ENCODE measurements at places on chromosomes 11 and 22.

DNA sequence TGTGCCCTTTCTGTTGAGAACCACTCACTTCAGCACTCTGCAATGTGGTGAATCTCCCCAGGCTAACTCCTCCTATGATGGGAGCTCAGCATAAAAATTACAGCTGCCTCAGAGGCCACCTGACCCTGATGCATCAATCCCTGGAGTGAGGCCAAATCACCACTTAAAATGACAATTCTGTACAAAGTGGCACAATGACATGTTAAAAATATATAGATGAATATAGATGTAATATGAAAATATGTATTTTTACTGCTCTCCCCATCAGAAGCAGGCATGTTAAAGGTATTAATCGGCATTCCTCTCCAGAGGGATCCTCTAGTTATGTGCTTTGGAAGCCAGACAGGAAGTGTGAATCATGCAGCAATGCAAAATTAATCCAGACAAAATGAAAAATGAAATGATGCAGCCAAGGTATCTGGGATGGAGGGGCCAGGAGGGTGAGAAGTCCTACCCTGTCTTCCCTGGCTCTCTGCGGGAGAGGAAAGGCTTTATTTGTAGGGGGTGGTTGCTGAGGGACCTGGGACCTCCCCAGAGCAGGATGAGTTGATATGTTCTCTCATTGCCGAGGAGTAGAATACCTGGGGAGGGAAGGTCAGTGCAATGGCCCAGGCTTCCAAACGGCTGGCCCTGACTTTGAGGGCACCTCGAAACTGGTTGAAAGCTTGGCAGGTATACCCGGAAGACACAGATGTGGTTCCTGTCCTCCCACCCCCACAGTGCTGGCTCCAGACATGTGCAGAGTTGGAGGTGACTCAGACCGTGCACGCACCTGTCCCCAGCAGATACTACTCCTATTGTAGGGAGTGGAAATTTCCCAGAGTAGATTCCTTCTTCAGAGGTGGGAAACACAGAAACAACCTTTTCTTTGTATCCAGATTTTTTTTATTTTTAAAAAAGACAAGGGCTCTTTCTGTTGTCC lies 347.9 kb upstream of the NCAM1 start:
- DNase-seq, result no peak

DNA sequence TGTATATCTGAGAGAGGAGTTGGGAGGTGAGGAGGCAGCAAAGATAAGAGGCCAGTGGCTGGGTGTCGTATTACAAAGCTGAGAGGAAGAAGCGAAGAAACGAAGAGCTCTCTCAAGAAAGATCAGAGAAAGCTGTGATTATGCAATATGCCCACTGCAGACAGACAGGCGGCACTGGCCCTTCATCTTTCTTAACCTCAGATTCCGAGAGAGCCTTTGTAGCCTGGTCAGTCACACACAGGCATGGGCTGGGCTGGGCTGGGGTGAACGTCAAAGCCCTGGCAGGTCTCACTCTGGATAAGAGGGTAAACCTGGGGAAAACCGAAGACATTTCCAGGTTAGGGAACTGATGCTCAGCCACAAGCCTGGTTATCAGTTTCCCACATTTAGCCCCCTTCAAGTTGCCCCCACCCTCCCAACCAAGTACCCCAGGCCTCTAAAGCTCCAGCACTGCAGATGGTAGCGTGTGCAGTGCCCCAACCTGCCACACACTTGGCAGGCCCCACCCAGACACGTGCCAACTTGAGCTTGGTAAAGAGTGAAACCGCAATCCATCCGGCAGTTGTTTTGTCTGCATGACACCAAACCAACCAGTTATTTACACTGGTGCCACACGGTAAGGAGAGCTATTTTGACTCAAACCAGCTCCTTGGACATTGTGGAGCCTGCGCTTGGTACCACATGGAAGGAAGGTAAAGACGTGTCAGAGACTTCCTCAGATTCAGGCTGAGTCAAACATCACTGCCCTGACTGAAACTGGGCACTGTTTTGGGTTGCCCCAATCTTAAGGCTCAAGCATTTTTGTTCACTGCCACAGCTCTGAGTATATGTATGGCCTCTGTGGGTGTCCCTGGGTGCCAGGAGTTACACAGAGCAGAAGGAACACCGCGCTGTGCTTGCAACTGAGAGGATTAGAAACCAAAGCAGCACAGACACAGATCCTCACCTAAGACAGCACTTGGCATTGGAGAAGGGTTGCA lies 135.9 kb downstream of the FDX1 start:
- no peak for DNase-seq

- no peak for DNase-seq
Measured at GRCh38 chr22:17481424-17481823, 81.9 kb upstream of the SLC25A18 start.

- no peak for DNase-seq
Measured at GRCh38 chr11:64334764-64335735, 5.0 kb upstream of the CCDC88B start.

DNA sequence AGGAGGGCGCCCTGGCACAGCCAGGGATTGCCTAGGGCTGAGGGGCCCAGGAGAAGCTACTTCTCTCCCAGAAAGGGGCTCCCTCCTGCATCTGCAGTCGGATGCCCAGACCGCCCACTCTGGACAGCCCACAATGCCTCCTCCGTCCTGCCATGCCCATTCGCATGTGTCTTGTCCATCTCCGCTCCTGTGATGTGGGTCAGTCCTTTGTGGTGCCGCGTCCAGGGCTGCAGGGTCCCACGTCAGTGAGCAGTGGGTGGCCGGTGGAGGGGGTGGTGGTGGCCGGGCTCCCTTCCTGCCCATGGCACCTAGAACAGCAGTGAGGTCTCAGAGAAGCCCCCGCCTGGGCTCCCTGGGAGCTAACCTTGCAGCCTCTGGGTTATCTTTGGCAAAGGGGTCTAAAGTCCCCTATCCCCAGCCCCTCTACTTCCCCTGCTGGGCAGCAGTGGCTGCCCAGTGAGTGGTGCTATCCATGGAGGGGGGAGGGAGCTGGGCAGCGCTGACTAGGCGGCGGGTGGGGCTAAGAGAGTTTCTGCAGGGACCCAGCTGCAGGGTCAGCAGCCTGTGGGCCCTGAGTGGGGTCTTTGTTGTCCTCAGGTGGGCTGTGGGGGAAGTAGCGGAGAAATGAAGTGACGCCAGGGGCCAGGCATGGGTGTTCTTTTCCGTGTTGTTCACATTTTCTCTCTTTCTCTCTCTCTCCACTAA lies 41.1 kb downstream of the KCNC1 start:
- no peak for DNase-seq

DNA sequence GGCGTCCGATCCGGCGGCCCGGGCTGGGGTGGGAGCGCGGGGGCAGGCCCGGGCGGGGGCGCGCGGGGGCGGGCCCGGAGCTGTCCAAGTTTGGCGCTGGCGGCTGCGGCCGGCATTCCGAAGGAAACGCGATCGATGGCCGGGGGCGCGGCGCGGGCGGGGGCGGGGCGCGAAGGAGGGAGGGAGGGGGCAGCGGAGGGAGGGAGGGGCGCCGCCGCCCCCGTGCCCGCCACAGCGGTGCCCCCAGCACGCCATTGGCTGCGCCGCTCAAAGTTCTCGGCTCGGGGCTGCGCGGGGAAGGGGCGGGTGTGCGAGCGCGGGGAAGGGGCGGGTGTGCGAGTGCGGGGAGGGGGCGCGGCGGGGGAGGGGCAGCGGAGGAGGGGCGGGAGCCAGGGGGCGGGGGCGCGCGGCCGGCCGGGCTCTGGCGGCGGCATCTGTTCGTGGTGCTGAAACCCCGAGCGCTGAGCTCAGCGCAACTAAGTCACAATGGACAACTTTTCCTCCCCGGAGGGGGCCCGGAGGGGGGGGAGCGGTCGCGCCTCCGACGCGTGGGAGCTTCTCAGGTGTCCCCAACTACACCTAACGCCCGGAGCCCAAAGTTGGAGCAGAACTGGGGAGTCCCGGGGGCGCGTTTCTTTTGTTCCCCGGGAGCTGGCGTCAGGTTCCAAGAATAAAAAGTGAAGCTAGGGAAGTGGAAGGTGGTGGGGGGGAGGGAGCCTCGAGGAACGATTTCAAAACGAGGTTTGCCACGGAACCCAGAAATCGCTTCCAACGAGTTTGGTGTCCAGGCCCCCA lies 2.2 kb downstream of the PHF21B start:
- no peak for DNase-seq

DNA sequence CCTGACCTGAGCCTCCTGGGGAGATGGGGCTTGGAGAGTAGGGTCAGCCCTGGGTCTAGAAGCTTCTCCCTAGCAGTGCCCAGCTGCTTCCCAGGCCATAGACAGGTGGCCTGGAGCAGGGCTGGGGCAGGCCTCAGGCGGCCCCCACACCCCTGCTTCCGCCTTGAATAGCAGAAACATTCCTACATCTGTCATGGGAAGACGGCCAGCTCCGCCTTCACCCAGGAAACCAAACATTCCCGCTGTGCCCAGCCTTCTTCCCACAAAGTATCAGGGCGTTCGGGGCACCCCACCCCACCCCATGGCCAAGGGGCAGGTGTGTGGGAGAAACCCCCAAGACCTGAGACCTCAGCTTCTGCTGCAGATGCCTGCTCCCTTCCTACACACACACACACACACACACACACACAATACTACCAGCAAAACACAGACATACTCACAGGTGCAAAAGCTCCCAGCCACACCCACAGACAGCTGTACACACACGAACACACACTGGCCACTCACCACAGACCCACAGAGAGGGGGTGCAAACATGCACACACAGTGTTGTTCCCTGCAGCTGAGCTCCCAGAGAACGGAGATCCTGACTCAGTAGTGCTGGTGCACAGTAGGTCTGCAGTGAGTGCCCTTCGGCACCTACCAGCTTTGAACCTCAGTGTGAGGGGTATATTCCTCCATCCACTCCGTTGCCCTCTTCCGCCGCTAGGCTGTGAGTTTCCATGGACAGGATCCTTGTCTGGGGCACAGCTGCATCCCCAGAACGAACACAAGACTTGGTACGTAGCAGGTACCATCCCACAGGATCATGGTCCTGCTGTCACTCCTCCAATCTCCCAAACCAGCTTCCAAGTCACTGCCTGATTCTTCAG lies 37.4 kb downstream of the PDGFB start:
- no peak for DNase-seq

DNA sequence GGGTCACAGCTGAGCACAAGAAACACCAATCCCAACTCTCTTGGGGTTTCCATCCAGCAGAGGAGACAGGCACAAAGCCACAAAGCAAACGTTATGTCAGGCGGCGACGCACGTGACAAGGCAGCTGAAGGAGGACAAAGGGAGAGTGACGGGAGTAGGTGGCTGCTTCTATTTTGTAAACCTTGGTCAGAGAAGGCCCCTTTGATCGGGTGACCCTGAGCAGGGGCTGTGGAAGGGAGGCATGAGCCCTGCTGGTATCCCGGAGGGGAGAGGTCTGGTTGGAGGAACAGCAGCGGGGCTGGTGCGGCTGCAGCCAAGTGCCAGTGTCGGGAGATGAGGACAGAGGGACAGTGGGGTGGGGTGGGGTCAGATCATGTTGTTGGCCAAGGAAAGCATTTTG lies 17.3 kb upstream of the RFPL3 start:
- no peak for DNase-seq

DNA sequence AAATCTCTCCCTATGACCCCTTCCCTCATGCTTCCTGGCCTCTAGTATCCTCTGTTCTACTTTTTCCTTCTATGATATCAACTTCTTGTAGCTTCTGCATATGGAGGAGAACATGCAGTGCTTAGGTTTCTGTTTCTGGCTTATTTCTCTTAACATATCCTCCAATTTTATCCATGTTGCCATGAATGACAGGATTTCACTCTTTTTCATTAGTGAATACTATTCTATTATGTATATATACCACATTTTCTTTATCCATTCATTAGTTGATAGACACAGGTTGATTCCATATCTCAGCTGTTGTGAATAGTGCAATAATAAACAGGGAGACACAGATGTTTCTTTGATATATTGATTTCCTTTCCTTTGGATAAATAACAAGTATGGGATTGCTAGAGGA lies 123.3 kb upstream of the SESN3 start:
- DNase-seq, result no peak

GRCh38 chr11:69465236-69466000 lies 16.0 kb upstream of the LINC01488 start:
- DNase-seq, result no peak

DNA sequence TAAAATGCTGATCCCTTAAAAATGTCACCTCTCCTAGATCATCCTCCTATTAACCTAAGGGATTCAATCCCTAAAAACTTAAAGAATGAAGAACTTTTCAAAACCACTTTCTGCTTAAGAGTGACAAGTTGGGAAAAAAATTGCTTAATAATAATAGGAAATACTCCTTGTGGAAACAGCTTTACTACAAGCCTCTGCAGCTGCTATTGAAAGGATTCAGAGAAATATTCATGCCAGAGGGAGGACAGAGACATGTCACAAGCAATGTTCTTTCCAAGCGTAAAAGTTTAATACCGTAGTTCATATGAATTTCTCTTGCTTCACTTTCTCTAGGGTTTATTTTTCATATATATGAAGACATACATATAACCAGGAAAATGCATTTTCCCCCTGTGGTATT lies 98.2 kb downstream of the ARHGAP20 start:
- no peak for DNase-seq

DNA sequence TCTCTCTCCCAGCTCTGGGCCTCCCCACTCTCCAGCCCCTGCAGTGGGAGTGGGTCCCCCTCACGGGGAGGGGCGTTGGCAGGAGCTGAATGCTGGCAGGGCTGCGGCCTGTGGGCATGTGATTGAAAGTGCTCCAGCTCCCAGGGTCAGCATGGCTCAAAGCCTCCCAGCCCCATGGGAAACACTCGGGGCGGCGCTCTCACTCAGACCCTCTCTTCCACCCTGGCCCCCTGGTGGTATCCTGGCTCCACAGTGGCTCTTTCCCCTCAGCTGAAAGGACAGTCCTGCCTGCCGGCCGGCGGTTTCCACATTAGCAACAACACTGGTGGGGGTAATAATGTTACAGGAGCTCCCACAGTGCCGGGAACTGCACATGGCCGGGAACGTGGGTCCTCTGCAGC lies 35.5 kb downstream of the POLR3H start:
- no peak for DNase-seq

DNA sequence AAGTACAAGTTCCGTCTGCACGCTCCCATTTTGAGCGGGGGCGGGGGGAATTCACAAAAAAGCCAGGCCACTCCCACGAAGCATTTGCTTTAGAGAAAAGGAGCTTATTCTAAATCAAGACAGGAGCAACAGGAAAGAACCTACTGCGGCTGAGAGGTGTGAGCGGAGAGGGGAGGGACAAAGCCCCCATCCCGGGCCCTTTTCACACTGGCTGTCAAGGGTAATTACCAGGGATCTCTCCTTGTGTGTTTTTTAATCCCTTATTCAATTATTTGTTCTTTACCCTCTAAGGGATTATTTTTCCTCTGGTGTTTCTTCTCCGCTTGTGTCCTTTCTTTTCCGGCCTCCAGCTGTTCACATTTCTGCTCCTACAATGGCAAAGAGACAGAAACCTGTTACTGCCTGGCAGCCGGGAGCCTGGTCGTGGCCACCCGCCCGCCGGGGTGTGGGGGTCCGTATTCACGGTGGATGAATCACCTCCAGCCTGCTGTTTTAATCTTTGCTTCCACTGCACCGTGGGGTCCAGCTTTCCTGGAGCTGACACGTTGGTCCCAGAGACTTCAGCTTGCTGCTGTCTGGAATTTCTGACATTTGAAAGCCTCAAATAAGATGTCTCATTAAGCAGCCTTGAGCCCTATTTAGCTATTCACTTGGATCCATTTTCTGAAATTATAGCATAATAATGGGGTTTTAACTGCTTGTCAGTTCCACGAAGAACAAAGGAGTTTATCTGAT lies 61.4 kb upstream of the FADD start:
- DNase-seq, result no peak

GRCh38 chr11:123973816-123974215 lies 3.8 kb downstream of the OR10S1 start:
- no peak for DNase-seq

GRCh38 chr11:36865846-36866245 lies 267.8 kb upstream of the RAG2 start:
- DNase-seq, result no peak
